Activated CD4-positive, alpha-beta T cell treated with anti-CD3 and anti-CD28 coated beads for 36 hours (primary cell): ENCODE measurements at places on chromosomes 2 and 18.

DNA sequence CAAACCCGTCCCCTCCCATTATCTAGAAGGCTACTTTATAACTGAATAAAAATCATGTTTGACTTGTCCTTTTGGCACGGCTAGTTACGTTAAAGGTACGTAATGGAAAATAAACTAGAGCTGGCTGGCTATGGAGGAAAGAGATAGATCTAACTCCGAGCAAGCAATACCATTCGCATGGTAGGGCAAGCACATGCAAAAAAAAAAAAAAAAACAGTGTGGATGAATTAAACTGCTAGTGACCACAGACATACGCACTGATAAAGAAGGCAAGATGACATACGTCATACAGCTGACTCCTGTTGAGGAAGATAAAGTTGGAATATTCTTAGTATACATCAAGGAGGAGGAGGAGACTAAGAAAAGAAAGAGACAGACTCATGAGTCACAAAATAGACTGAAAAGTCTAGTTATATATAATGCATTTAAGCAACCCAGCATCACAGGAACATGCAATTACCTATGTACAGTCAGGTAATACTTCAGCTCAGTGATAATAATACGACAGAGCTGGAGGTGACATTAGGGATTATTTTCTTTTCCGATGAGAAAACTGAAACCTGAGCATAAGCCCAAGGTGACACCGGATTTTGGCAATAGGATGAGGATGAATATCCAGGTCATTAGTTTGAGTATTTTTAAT lies 37.9 kb upstream of the NARS1 start:
- H3K4me3 ChIP-seq = no peak overlapping the region
- H3K27ac ChIP-seq = no peak overlapping the region
- H3K4me1 ChIP-seq = peaks cover 14% of the 10 kb centered on the region
- DNase-seq = no peak

DNA sequence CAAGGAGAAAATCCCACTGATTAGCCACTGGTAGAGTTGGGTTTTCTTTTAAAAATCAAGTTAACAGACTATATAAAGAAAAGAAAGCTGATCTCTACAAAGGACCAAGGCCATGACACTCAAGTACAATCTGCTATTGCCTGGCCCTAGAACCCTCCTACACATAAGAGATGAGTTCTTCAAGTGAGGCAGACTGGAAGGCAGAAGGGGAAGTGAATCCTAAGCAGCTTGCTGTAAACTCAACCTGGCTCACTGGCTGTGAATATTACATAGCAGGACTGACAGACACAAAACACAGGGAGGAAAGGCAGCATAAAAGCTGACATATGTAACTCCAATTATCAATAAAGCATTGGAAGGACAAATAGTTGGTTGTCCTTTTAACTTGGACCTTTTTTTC lies 65.4 kb downstream of the TRIP12 start:
- H3K4me3 ChIP-seq = no peak overlapping the region
- no peak for DNase-seq
- peaks cover 43% of the 10 kb centered on the region for H3K4me1 ChIP-seq
- H3K27ac ChIP-seq = no peak overlapping the region

DNA sequence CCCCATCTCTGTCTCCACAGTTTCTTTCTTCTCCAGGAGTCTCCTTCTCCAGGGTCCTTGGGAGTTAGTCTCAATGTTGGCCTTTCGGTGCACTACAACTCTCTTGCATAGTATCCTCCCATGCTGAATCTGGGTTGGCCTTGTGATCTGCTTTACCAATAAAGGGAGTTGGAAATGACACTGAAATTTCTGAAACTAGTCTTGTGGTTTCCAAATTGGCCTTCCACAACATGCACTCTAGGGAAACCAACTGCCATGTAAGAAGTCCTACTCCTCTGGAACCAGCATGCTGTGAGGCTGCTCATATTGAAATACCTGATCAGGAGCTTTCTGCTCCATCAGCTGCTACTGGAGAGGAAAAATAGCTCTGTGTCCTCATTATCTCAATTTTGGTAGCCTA lies 9.9 kb upstream of the ABHD3 start:
- DNase-seq = no peak
- H3K27me3 ChIP-seq = no peaks in the 10 kb centered on the region
- peaks cover 2% of the 10 kb centered on the region for H3K4me1 ChIP-seq
- no peak overlapping the region for H3K4me3 ChIP-seq
- no peak overlapping the region for H3K27ac ChIP-seq
- H3K36me3 ChIP-seq = no peaks in the 10 kb centered on the region

DNA sequence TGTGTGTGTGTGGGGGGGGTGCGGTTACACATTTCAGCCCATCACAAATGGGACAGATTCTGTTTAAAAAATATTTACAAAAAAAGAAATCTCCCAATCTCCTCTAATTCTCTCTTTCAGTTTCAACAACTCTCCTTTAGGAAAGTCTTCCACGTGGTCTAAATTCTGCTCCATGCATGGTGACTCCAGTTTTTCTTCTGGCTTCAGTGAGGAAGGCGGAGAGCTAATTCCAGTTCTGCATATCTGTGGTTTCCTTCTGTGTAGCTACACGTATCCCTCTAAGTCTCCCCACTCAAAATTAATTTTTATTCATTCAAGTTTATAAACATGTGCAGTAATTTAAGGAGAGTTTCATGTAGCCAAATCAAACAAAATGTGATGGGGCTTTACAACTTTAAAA lies 111.6 kb downstream of the SLC4A3 start:
- H3K27me3 ChIP-seq = peaks cover 9% of the 10 kb centered on the region
- H3K4me1 ChIP-seq = no peaks in the 10 kb centered on the region
- H3K4me3 ChIP-seq = no peak overlapping the region

DNA sequence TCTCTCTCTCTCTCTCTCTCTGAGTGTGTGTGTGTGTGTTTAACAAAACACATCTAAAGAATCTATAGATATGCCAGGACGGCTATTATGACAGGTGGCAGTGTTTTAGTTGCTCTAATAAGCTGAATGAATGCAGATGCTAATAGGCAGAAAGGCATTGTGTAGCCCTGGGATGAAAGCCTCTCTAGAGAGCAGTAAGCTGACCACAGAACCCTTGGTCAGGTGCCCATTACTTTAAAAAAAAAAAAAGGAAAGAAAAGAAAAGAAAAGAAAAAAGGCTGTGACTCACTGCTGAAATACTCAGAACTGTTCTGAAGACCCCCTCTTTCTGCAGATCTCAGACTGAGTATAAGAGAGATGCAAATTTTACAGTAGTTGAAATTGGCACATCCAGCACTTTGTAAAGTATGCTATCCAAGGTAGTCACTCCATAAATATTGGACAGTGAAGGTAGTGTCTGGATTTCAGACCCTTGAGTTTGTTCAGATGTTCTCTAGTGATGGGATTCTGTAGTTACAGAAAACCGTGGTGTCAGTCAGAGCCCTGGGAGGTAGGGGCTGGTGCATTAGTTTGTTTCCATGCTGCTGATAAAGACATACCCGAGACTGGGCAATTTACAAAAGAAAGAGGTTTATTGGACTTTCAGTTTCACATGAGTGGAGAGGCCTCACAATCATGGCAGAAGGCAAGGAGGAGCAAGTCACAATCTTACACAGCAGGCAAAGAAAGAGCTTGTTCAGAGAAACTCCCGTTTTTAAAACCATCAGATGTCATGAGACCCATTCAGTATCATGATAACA lies 30.9 kb downstream of the OSBPL6 start:
- no peak for DNase-seq
- H3K4me3 ChIP-seq = no peak overlapping the region
- no peak overlapping the region for H3K27ac ChIP-seq
